SK-N-SH treated with all-trans-retinoic acid at 6 μM for 48 hours (cell line): ENCODE measurements at places on chromosomes 16 and 17.

- no peak for ATAC-seq
These were observed 347.2 kb downstream of the SOX9 start for GRCh38 chr17:72467841-72468653.

- ATAC-seq: no peak
These were observed 8.0 kb upstream of the SLC35B1 start for GRCh38 chr17:49715717-49716279.

GRCh38 chr17:45221081-45222013, at the start of gene FMNL1:
FMNL1 (plus strand) TSS chr17:45221885; CDS start chr17:45222125, 240 bp downstream.
- peak; percentile 12; the same call in 2 of the 3 replicates for ATAC-seq

DNA sequence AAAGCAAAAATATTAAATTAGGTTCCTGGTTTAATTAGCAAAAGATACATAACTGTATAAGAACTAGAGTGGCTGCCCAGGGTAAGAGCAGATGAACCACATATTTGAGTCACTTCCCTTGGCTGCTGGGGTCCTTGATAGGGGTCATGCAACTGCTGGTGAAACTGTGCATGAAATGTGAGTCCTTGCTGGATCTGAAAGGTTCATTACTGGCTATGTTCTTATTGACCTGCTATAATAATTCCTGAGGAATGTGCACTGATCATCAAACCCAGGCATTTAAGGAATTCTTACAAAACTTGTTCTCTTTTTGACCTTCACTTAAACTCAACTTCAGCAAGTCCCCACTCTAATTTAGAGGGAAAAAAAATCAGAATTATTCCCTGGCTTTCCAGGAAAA, 183.4 kb downstream of the ZNF18 start:
- no peak for ATAC-seq

- no peak; the same call in 2 of the 3 replicates for ATAC-seq
These were observed 8.5 kb downstream of the HS3ST6 start for GRCh38 chr16:1909561-1910231.

DNA sequence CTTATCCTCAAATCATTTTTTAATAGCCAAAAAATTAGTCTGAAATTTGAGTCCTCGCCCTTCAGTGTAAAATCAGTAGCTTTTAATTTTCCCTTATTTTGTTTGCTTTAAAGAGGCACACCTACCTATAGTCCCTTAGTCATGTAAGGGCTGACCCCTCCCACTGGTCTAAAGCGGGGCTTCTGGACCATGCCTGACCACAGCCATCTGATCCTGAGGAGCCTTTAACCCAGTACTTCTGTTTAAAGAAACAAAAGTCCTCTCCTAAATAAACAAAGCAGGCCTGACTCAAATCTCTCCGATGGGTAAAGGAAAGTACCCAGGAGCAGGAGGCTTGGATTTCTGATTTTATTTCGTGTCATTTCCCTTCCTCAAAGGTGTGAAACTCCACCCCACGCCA, 92.0 kb upstream of the CCL2 start:
- ATAC-seq: no peak

- peak; percentile 75 for ATAC-seq
These were observed 14.7 kb upstream of the XYLT2 start for GRCh38 chr17:50331085-50331791.

DNA sequence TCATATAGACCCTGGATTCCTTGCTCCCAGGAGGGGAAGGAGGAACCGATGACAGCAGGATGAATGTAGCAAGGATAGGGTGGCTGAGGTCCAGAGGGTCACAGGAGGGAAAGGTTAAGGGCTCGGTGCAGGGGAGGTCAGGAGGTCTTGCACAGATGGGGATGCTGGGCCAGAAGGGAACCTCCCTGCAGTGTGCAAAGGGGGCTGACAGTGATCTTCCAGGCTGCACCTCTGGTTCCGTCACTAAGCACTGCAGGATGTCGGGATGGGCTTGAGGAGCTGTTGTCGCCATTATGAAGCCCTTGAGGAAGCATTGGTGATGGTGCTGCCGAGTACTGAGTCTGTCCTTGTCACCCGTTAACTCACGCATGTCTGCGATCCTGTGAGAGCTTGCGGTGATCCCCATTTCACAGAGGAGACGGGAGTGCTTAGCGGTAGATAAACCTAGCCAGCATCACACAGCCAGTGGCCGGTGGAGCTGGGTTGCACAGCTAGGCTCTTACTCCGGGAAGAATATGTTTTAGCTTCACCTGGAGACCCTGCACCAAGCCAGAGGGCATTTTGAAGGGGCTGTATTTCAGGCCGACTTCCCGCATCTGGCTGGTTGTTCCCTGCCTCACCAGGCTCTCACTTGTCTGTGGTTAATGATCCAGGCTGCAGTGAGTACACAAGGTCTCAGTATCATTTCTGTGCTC, 120.4 kb downstream of the SNX29 start:
- ATAC-seq: no peak

DNA sequence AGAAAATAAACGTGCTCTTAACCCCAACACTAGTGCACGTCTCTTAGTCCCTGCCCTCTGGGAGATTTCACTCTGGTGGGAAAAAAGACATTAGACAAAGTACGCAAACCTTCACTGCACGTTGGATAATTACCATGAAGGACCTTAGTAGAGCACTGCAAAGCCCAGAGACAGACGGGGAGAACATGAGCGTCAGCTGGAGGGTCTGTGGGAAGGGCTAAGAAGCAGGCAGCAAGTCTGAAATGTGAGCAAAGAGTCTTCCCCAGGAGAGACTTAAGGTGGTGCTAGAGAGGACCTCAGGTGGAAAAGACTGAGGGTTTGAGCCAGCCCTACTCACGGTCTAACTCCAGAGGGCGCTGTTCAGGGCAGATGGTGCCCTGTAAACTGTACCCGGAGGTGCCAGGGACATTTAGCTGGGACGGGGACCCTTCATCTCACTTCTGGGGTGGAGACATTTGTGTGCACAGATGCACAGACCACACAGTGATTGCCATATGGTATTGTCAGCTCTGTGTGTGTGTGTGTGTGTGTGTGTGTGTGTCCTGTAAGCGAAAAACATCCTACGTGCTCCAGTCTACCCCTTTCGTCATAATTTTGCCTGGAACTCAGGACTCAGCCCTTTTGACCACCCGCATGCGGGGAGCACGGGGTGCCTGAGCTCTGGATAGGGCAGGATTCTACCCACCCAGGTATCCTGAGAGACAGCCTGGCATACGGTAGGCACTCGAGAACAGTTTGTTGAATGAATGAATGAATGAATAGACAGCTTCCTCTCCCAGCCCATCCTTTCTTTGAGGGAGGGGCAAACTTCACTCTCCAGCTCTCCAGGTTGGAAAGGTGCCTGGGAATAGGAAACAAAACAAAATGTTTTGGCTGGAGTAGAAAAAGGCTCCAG, 10.1 kb upstream of the STAC2 start:
- ATAC-seq: peak; percentile 87

GRCh38 chr16:50037662-50038220, 12.7 kb downstream of the CNEP1R1 start:
- no peak for ATAC-seq

GRCh38 chr16:68344252-68344651, 33.4 kb downstream of the PRMT7 start:
- no peak for ATAC-seq

DNA sequence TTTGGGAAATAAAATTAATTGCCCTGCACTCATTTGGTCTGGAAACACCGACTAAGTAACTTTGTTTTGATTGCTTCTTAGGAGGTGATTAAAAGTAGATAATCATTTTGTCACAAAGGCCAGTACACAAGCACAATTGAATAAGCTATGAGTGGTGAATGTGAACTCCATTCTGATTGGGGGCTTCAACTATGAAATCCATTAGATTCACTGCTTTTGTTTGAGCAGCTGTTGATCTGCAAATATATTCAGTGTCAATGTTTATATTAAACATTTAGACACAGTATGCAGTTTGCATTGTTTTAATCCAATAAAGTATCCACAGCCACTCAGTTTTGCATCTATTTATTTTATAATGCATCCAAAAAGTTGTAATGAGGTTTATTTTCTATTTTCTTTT, 817.5 kb downstream of the CDH11 start:
- no peak for ATAC-seq

- peak; percentile 96 for ATAC-seq
These were observed at the start of gene STARD3 for GRCh38 chr17:39636927-39637736. STARD3 (plus strand) TSS chr17:39637144; CDS start chr17:39653532, 16,388 bp downstream.

- ATAC-seq: peak; percentile 75
These were observed 24.1 kb downstream of the BAHCC1 start for GRCh38 chr17:81419319-81419885.

DNA sequence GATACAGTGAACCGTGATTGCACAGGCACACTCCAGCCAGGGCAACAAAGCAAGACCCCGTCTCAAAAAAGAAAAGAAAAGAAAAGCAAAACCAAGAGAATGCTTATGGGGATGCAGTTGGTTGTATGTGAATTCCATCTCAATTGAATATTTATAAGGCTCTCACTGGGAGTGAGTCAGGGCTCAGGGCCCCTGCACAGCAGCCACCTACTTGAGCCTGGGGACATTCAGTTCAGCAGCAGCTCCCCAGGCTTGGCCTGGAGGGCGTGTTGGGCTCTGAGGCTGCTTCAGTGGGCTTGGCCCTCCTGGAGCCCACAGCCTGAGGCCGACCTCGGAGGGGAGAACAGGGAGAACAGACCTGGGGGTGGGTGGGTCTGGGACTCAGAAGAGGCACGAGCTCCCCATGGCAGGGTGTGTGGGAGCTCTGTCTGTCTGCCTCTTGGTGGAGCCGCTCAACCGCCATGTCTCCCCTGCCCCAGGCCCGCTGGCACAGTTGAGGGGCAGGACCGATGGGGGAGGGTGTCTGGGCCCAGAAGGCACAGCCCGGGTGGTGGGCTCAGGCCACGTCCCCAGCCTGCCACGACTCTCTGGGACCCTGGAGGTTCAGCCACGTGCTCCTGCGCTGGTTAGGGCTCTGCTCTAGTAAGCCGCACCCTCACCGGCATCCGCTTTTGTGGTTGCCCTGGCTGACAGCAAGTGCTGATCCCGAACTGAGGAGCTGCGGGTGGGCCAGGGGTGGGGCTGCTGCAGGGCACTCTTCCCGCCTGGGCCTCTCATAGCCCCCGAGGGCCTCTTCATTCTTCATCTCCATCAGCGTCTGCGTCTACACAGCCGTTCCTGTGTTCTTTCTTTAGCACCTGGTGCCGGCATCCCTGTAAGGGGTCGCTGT, 24.8 kb downstream of the ZFPM1 start:
- ATAC-seq: no peak

DNA sequence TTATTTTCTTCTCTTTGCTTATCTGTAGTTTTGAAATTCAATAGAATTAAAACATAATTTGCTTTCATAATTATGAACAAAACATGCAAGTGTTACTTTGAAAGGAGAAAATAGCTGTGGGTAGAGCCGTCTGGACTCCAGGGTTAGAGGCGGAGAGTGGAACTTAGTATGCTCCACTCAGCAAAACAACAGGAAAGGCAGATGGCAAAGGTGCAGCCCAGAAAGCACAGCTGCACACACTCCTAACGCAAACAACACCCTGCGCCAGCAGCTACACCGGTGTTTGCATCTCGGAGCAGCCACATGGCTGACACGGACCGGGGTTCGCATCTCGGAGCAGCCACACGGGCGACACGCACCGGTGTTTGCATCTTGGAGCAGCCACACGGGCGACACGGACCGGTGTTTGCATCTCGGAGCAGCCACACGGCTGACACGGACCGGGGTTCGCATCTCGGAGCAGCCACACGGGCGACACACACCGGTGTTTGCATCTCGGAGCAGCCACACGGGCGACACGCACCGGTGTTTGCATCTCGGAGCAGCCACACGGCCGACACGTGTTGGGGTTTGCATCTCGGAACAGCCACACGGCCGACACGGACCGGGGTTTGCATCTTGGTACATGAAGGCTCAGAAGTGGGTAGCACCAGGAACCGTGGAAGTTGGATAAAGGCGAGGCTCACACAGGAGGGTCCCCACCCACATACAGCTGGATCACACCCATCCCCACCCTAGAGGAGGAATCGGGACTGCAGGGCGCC, 12.2 kb upstream of the CAPN15 start:
- ATAC-seq: no peak

- ATAC-seq: no peak
These were observed 176.7 kb downstream of the C16orf95 start for GRCh38 chr16:87140211-87141200.

DNA sequence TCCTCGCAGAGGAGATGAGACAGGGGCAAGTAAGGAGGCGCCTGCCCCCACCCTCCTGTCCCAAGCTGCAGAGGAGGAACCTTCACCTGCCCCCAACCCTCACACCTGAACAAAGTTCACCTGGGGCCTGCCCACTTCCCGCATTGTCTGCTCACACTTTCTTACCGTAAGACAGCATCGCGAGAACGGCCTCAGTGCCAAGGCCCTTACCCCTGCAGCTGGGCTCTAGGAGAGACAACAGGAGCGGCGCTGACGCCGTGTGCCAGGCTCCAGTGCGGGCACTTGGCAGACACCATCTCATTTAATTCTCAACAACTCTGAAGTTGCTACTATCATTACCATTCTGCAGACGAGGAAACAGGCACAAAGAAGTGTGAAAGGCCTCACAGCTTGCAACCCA, 4.1 kb downstream of the NAT9 start:
- ATAC-seq: no peak

DNA sequence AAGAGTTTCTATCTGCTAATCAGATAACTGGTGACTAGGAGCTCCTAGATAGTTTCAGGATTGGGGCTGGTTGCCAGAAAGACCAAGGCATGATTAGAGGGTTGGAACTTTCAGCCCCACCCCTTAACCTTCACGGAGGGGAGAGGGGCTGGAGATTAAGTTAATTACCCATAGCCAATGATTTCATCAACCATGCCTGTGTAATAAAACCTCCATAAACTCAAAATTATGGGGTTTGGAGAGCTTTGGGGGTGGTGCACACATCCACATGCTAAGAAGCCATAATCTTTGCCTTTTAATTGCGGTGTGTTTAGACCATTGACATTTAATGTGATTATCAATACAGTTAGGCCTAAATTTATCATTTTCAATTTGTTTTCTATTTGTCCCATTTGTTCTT, 161.7 kb downstream of the CDK5R1 start:
- ATAC-seq: no peak

- ATAC-seq: no peak
These were observed 2.0 kb downstream of the CORO7 start for GRCh38 chr16:4414187-4414917.

DNA sequence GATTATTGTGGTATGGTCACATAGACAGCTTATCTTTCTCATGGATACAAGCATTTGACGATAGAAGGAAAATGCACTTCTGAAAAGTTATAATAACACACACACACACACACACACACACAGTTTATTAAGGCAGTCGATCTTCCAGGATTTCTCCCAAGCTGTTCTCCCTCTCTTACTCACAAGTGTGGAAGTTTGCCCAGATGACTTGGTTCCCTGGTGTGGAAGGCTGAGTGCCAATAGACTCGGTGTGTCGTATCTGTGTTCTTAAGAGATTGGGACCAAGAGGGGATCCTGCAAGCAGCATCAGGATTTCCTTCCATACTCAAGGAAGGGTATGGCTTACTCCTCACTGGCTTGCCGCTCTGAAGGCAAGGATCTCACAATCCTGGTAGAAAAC, 279.6 kb downstream of the HS3ST3B1 start:
- ATAC-seq: no peak
